SK-N-SH treated with all-trans-retinoic acid at 6 μM for 48 hours (cell line): ENCODE measurements at places on chromosomes 11 and 22.

DNA sequence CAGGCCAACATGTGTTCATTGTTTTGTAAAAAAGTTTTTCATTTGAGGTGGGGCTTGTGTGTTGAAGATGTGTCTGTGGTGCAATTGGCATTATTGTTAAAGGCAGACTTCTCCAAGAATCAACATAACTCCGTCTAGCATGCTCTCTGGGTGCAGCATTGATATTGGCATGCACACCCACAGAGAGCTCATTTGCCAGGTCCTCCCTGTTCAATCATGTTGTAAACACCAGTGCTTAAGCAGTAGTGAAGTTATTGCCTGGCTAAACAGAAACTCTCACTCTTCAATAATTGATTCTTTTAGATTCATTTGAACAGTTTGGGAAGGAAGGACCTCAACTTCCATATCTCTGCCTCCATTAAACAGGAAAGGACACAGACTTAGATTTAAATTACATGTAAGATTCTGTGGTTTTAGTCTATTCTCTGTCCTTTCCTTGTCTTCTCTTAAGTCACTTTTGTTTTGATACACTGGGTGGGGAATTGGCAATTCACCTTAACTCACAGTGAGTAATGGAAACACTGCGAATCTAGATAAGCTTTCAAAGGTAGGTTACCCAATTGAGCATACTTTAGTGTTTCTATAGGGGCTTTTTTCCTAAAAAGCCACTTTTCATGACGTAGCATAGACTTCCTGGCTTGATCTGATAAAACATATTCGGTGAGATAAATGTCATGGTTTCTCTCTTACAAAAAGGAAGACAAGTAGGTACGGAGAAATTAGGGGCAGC is 30.8 kb upstream of the EXPH5 start:
- ATAC-seq = no peak

GRCh38 chr11:88337987-88338668 is 592 bp upstream of the CTSC start:
- ATAC-seq = peak; percentile 72

DNA sequence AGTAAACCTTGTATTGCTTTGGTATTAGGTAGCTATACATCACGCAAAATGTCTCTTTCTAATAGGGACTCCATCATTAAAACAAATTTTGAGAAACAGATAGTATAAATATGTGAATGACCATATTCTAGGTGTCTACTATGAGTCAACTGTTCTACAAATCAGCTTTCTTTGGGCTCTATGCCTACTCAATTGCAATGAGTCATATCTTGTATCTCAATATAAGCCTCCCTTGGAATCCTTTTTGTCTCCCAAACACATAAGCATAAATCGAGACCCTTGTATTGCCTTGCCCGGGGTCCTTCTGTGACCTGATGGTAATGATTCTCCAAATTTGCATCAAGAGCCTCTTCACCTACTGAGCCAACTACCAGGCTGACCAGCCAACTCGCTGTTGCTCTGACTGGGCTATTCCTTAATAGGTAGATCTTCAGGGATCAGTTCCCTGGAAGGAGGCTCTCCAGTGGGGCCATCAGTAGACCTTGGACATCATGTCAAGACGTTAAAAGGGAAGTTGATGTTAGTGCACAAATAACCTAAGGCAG is 22.2 kb downstream of the BLID start:
- ATAC-seq = 0 out of 3 replicates have a peak, but pooled peaks have one; percentile 5

DNA sequence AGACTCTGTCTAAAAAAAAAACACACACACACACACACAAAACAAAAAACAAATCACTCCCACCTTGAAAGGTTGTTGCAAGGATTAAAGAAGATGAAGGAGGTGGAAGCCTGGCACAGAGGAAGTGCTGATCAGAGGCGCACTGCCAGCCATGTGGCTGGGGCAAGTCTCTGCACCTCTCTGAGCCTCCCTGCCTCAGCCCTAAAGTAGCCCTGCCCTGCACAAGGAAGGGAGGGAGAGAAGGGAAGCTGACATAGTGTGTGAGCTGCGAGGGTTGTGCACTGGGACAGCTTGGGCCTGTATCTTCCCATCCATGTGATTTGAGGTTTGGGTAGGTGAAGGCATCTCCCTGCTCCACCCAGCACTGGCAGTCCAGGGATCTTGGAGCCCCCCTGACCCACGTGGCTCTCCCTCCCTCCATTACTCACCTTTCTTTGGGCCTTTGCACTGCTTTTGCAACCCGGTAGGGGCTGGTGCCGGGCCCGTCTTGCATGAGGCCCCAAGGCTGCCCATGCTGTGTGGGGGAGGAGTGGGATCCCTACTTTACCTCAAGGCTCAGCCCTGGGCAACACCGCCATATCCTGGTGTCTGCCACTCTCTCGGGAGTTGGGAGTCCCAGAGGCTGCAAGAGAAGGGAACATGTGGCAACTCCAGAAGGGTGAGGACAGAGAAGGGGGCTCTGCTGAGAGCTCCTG is 30.5 kb downstream of the IFT27 start:
- no peak for ATAC-seq

GRCh38 chr11:131157678-131158077 is 212.7 kb upstream of the NTM start:
- no peak for ATAC-seq

GRCh38 chr11:9568854-9569587 is 4.4 kb upstream of the WEE1 start:
- peak; percentile 8; the same call in 2 of the 3 replicates for ATAC-seq

GRCh38 chr11:107408762-107409211 is 48.8 kb downstream of the CWF19L2 start:
- no peak for ATAC-seq

- peak; percentile 70 for ATAC-seq
These were observed 816 bp upstream of the PLEKHA7 start for GRCh38 chr11:17014833-17015626.

- ATAC-seq = no peak
These were observed 23.4 kb upstream of the WNT7B start for GRCh38 chr22:46000081-46001027.

GRCh38 chr11:15923183-15923582 is 433.2 kb downstream of the SOX6 start:
- no peak for ATAC-seq

DNA sequence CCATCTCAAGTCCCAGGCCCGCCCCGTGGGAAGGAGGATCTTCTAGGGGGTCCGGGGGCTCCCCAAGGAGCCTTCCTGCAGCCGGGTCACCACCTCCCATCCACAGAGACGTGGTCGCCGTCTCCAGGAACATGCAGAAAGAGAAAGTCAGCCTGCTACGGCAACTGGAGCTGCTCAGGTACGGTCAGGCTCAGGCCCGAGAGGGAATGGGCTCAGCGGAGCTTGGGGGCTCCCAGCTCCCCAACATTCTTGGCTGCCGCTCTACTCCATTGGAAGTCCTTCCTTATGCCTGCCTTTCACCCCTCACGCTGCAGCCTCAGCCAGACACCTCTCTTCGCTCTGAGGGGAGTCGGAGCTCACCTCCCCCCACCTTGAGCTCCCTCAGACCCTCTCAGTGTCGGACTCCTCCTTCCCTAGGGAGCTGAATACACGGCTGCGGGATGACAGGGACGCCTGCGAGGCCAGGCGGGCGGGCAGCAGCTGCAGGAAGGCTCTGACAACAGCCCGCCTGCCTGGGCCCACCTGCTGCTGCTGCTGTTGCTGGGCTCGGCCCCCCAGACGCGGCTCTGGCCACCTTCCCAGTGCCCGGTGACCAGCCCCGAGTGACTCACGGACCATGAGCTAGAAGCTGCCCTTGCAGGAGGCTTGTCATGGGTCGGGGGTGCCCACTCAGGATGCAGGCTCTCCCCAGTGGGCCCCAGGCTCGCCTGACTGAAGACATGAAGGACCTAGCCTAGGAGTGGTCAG is 1.5 kb upstream of the CD151 start:
- ATAC-seq = no peak

DNA sequence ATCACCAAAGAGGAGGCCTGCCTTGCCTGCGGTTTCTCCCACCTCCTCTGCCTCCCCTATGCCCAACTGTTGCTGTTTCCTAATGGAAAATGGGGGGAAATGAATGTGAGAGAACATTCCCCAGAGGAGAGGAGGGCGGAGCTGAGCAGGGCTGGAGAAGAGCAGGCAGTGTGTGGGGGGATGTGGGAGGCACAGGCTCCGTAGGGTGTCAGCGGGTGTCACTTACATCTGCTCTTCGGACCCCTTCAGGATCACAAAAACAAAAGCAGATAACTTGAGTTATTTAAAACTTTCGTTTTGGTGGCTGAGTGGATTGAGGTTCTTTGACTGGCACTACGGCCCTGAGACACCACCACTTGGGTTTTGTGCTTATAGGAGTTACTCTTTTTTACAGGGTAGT is 93.8 kb downstream of the CEP164 start:
- no peak for ATAC-seq

- no peak for ATAC-seq
These were observed 673 bp upstream of the SCUBE2 start for GRCh38 chr11:9092072-9092471.

DNA sequence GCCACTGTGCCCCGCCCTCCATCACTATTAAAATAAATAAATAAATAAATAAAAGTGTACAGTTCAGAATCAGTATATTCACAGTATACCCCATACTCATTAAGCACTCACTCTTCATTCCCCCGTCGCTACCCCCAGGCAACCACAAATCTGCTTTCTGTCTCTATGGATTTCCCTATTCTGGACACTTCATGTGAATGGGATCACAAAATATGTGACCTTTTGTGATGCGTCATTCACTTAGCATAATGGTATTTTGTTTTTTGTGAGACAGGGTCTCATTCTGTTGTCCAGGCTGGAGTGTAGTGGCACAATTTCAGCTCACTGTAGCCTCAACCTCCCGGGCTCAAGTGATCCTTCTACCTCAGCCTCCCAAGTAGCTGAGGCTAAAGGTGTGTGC is 52.8 kb downstream of the RBX1 start:
- ATAC-seq = no peak
